ENCODE measurements at places on chromosomes 1 and 21.

GRCh38 chr21:22880573-22880972, 1882.4 kb downstream of the NCAM2 start:
- no peak for DNase-seq

- no peak for DNase-seq
These were observed 4.0 kb downstream of the SLAMF8 start for GRCh38 chr1:159830722-159831121.

GRCh38 chr1:163144418-163144817, 58.3 kb downstream of the RGS5 start:
- DNase-seq, result no peak

GRCh38 chr1:13823126-13823880, 123.3 kb downstream of the PRDM2 start:
- no peak for DNase-seq

DNA sequence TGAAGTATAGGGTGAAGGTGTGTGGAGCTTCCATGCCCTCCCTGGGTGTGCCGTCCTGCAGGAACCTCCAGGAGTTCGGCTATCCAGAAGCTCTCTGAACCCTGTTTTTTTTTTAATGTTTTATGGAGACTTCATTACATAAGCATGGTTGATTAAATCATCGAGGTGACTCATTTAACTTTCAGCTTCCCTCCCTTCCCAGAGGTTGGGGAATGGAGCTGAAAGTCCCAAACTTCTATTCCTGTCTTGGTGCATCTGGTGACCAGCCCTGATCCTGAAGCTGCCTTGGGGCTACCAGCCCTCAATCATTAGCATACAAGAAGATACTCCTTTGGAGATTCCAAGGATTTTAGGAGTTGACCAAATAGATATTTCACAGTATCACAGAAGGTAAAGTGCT, 9.5 kb downstream of the RRP15 start:
- no peak for DNase-seq

- no peak for DNase-seq
These were observed 7.1 kb downstream of the NBL1 start for GRCh38 chr1:19651141-19651737.

DNA sequence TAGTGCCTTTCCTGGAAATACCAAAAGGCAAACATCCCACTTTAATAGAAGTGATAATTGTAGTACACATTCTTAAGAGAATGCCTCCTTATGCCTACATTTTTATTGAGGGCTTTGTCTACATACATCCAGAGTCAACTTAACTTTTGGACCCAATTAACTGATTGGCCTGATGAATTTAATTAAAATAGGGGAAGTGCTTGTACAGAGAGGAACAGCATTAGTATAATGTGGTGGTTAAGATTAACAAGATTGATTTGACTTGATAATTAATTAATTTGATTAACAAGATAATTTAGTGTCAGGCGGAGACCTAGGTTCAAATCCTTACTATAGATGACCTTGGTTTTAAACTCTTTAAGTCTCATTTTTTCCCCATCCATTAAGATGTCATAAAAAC, 111.4 kb downstream of the NFIA start:
- DNase-seq, result no peak

GRCh38 chr1:153748903-153749302, 21.1 kb downstream of the INTS3 start:
- no peak for DNase-seq

- no peak for DNase-seq
These were observed 41.9 kb downstream of the FAM163A start for GRCh38 chr1:179785031-179785431.
